Anterior cingulate cortex (tissue), 58 donors: ENCODE measurements at places on chromosomes 5 and 9.
A peak's percentile ranks its signal among the peaks of the same experiment; 100 is the strongest.

- no peak for DNase-seq
Measured at GRCh38 chr9:137333016-137333671, 31.1 kb upstream of the NRARP start.

DNA sequence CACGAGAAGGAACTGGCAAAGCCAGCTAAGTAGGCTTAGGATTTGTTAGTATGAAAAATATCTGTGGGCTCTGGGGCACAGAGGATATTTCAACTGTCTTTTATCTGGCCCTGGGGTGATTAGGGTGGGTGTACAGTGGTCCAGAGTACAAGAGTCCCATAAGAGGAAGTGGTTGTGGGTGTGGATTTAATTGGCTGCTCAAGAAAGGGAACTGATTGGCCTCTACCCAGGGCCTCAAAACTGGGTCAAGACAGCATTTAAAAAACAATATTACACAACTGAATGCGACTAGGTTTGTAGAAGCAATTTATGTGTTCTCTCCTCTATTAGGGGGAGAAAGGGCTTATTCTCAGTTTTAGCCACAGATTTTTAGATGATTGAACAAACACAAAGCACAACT lies 1353.4 kb upstream of the WWC1 start:
- DNase-seq = no peak

DNA sequence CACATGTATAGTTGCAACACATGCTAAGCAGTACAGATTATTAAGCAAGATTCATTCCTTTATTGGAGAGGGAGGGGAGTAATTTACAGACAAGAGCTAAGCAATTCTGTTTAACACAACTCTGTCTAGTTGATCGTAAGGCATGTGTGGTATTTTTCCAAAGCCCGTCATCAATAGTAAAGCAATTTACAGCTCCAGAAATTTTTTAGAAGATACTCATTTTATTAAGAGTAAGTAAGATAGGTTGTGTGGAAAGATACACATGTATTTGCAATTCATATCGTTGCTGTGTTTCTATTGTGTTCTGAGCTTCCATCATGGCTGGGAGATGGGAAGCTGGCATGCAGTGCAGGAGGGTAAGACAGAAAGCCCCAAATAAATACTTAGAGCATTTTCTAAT lies 289.2 kb upstream of the TMEM161B start:
- no peak for DNase-seq

- no peak for DNase-seq
Measured at GRCh38 chr9:10562581-10563343, 50.0 kb downstream of the PTPRD start.

- no peak for DNase-seq
Measured at GRCh38 chr9:72858089-72858912, 94.6 kb downstream of the ALDH1A1 start.

GRCh38 chr5:178396796-178397720 lies 164.5 kb upstream of the PHYKPL start:
- DNase-seq = no peak

DNA sequence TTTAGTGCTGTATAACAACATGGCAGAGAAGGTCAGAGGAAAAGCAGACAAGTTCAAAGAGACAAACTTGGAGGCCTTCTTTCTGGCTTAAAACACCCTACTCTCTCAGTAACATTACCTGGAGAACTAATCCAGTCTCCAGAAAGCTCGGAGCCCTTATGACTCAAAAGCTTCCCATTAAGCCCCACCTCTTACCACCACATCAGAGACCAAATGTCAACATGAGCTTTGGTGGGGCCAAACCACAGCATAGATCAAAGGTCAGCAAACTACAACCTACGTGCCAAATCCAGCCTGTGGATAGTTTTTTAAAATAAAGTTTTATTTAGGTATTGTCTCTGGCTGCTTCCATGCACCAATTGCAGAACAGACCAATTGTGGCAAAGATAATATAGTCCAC lies 589.9 kb downstream of the DNAH5 start:
- DNase-seq = no peak

DNA sequence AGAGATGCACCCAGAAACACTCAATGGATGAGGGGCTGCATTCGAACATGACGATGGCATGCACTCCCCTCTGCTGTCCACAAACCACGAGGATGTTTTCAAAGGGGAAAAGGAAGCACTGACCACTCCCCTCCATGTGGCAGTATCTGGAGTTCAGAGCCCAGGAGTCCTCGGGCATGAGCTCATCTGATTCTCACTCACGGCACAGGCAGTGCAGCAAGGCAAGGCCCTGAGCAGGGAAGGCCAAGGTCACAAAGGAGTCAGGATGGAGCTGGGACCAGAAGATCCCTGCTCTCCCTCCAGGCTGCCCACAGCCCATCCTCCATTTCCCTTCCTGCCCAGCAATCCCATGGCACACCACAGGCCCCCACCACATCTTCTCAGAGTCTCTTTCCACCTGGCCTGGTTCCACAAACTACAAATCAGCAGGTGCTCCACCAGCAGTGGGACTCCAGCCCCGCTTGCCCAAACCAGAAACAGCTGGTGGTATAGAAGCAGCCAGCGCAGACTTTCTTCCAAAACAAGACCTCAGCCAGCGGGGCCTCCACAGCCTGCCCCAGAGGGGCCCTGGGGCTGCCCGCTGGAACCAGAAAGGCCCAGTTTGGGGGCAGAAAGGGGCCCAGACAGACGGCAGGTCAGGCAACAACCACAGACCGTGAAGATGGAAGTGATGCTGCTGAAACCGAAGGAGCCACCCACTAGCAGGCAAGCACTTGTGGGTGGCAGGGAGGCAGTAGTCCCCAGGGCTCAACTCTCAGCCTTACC lies 12.2 kb downstream of the TNIP1 start:
- DNase-seq = no peak

GRCh38 chr5:118033686-118034338 lies 954.5 kb downstream of the DTWD2 start:
- no peak for DNase-seq

DNA sequence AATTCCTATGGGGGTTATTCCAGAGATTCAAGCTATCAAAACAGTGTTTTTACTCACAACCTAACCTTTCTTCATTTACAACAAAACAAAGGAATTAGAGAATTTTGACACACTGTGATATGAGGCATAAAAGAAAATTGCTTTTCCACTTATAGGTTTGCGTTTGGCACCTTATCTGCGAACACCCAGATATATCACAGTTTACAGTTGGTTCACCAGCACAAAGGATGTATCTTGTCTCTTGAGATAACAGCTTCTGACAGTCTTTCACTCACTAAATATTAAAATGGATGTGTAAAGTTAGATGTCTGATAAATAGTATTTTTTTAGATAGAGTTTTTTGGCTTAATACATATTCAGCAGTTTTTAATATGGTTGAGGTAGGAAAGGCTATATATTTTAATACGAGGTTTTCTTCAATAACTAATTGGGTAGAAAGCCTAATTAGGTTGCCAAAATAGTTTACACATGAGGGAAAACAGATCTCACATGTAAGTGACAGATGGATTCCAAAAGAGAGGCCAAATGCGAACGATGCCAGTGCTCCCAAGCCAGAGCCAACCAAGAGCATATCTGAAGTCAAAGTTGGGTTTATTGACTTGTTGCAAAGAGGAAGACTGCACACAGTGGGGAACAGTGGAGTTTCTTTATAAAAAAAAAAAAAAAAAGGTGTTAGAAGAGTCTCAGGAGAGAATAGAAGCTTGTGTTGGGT lies 1495.2 kb downstream of the MAT2B start:
- no peak for DNase-seq

- no peak for DNase-seq
Measured at GRCh38 chr9:70080481-70081119, 37.0 kb downstream of the MAMDC2 start.

GRCh38 chr5:90844931-90845330 lies 286.3 kb downstream of the ADGRV1 start:
- DNase-seq = no peak

DNA sequence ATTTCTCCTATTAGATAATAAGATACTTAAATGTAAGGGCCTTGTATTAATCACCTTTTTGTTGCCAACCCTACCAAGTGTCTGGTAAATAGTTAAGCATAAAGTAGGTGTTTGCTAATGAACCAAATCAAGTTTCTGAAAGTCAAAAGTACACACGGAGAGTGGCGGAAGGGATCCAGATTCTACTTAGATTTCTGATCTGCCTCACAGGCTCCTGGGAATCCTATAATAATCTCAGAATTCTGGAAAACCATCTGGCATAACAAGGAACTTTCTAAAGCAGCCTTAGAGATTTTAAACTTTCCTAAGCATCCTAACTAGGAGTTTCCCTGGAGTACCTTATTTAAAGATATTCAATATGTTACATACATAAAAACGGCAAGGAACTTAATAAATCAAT lies 363.2 kb upstream of the SMC2 start:
- no peak for DNase-seq

GRCh38 chr9:132066057-132066456 lies 13.6 kb downstream of the MED27 start:
- DNase-seq = no peak

- DNase-seq = no peak
Measured at GRCh38 chr5:62783374-62784057, 204.9 kb downstream of the LRRC70 start.

- DNase-seq = no peak
Measured at GRCh38 chr5:1508659-1509290, 15.0 kb downstream of the LPCAT1 start.

GRCh38 chr9:115957585-115957984 lies 196.0 kb upstream of the PAPPA start:
- no peak for DNase-seq

DNA sequence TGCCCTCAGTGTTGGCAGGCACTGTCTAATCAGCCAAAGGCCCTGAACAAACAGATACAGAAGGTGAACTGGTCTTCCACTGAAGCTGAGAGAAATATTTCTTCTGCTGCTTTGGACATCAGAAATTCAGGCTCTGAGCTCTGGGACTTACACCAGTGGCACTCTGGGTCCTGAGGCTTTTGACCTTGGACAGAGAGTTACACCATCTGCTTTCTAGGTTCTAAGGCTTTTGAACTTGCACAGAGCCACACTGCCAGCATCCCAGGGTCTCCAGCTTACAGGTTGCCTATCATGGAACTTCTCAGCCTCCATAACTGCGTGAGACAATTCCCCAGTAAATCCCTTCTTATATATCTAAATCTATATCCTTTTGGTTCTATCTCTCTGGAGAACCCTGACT lies 326.7 kb downstream of the MLLT3 start:
- no peak for DNase-seq

DNA sequence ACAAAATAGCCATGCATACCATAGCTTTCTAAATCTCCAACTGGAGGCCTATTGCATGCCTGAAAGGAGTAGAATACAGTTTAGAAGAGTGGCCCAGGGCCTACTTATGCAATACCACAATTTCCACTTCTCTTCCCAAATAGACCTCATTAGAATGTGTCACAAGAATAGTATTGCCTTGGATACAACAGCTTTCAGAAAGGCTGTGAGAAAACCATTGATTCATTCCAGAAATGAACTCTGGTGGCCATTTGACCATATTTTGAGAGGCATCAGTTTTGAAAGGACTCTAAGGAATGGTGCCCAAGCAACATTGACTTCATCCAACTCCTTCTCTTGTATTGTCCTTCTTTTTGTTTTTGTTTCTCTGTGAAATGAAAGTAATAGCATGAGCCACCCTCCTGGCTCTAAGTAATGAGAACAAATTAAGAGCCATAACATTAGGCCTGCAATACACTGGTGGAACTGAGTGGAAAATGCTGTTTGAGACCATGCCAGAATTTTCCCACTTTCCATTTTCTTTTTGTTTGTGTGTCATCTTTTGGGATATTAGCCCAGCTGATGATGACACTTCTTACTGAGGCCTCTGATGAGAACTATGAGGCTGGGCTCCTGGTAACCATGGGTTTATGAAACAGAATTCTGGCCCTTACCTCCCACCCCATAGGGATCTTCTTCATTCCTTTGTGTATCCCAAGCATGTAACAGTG lies 90.2 kb downstream of the TMEM174 start:
- DNase-seq = peak; percentile 34

GRCh38 chr9:86034863-86035734 lies 64.3 kb downstream of the GOLM1 start:
- peak; percentile 36 for DNase-seq

GRCh38 chr5:172129256-172129910 lies 58.6 kb downstream of the STK10 start:
- DNase-seq = no peak

- no peak for DNase-seq
Measured at GRCh38 chr5:180166176-180166575, 42.8 kb downstream of the RASGEF1C start.

- no peak for DNase-seq
Measured at GRCh38 chr5:100311806-100312205, 223.4 kb upstream of the FAM174A start.

GRCh38 chr9:80503671-80504281 lies 932.0 kb downstream of the TLE4 start:
- DNase-seq = peak; percentile 2

GRCh38 chr5:131384616-131385214 lies 120.9 kb downstream of the CDC42SE2 start:
- DNase-seq = no peak

GRCh38 chr5:16727755-16728325 lies 111.0 kb upstream of the RETREG1 start:
- DNase-seq = peak; percentile 75

- no peak for DNase-seq
Measured at GRCh38 chr5:119074419-119074818, 3.5 kb downstream of the DMXL1 start.

DNA sequence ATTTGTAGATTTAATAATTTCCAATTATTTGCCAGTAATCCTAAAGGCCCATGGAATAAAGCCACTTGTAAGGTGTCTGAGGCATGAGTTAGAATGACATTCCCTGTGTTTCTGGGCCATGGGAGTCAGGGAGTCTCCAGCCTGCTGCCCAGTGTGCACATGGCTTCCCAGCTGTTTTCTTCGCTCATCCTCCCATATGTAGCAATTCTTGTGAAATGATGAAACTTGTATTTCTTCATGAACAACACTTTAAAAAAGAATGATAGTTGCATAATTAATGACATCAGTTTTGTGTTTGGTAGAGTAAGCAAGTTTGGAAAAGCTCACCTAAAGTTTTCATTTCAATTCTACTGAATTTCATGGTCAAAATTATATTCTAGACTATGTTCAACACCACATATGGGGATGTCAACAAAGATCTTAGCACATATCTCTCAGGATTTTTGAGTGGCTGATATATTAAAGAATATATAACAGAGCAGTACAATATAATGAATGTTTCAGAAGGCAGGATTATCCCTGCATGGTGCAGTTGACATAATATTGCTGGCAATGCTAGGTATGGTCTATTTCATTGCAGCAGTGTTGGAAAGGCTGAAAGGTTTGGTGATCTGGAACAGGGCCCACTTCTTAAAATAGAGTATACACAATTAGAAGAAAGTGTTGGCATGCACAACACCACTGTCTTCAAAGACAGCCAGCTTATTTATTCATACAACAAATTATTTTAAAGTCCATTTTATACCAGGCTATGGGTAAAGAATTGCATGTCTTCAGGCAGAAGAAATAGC lies 44.7 kb downstream of the GRIN3A start:
- no peak for DNase-seq

GRCh38 chr9:83209188-83209731 lies 146.3 kb upstream of the RASEF start:
- no peak for DNase-seq

DNA sequence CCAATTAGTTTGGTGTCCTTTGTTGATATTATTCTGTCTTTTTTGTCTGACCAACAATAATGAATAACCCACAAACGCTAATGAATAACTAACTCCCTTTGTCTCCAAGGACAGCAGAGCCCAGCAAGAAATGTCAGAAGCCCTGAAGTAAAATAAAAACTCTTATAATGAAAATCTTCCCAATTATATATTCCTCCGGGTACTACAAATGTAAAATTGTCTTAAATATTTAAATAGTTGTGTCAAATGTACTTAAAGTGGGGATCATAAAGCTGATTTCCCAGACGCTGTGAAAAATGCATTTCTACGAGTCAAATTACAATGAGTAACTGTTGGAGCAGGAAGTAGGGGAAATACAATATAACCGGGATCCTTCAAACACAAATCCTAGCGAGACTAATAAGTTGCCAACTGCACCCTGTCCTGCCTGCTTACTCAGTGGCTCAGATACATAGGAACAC lies 22.3 kb downstream of the GLIS3 start:
- DNase-seq = no peak
